ENCODE measurements at places on chromosomes 12 and 14.

DNA sequence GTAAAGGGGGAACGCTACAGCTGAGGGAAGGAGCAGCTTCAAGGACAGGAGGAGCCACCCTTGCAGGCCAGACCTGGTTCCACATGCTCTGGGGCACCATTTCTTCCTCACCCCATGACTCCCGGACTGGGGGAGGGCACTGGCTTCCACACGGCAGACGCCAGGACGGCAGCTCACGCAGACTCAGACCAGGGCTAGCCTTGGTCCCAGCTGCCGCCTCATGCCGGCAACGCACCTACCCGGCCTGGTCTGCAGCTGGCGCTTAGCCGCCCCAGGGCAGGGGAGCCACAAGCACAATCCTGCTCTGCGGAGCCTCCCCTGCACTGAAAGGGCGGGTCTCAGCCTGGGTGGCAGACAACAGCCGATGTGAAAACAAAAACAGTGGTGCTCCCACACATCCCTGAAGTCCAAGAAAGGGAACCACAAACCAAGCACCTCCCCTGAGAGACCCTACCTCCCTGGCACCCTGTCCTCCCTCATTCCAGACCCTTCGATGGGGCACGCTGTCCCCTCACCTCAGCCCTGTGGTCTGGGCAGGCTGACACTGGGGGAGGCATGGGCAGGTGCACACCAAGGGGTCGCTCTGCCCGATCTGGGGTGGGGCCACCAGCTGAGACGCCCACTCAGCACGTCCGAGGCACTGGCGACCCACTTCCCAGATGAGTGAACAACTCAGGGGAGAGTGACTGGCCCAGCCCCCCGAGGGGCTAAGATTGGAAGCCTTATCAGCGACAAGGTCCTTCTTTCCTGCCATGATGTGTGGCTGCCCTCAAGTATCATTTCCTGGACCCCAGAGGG, 65.0 kb downstream of the CHGA start:
- DNase-seq, result no peak

- no peak for DNase-seq
Observed at GRCh38 chr14:99246536-99247097, 25.4 kb downstream of the BCL11B start.

GRCh38 chr14:73426877-73427276, 31.5 kb downstream of the NUMB start:
- DNase-seq, result peak; percentile 58

DNA sequence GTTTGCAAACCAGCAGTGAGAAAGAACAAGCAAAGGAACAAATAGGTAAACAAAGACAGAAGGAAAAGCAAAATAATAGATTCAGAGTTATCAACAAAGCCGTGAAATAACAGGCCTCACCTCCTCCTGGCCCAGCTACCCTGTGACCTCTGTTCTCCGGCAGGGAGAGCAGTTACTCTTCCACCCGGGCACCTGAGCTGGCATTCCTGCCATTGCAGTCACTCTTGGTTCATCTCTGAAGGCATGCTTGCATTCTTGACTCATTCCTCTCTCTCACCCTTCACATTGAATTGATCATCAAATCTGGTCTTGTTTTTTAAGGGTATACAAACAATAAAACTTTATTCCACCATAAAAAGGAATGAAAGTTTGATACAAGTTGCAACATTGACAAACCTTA, 95.1 kb downstream of the TTC8 start:
- peak; percentile 66 for DNase-seq

DNA sequence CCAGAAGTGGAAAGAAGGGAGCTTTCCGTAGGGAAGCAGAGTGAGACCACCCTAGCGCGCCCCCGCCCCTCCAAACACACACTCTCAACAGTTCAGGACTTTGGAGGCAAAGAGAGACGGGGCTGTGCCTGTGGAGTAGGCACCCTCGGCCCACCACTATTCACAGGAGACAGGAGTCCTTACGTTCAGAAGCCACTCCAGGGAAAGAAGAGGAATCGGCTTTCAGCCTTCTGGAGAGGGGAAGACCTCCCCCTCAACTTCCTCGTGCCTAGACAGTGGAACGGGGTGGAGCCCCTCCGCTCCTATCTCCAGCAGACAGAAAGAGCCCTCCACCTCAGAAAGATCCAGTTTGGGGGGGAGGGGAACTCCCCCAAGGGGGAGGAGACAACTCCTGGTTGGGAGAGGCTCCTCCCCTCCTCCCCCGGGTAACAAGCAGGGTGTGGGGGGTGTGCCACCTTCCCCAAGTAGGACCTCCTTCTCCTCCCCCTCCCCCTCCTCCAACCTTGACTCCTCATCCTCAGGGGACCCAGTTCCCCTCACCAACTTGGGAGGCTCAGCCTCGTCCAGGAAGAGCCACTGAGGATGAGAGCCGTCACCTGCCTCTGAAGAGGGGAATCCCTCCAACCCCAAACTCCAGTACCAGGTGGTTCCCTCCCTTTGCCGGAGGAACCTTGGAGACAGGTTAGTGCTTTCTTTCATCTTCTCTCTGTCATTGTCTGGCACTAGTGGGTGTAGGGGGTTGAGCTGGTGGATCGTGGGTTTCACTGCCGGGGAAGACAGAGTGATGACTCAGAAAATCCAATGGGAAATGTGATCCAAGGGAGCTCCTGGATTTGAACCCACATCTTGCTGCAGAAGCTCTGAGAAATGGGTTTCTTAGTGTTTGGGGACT, 883 bp downstream of the FOXJ2 start:
- peak; percentile 18 for DNase-seq

DNA sequence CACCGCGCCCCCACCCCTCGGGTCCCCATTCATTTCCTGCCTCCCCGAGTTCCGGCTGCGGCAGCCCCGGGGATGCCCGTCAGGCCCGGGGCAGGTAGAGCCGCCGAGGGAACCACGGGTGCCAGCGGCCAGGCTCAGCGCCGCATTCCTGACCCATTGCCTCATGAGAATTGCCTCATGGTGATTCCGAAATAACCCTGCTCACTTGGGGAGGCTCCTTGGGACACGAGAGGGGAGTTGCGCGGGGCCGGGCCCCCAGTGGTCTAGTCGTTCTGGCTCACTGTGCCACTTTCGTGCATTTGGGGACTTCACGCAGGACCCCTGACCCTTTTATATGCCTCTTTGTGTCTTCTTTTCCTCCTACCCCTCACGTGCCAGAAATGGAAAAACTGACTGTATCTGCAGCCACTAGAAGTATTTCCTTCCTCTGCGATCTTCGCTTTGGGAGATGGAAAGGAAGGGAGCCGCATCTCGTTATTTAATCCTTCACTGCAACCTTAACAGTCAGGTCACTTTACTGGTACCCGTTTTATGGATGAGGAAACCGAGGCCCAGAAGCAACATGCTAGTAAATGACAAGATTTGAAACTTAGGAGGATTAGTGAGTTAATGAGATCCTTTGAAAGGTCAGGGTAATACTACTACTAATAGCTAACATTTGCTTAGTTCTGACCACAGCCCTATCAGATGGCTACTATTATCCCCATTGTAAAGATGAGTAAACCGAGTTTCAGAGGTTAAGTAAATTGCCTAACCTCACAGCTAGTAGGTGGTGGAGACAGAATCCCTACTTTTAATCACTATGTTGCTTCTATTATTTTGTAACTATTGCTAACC, 768 bp downstream of the PTPN11 start:
- DNase-seq, result peak; percentile 76

DNA sequence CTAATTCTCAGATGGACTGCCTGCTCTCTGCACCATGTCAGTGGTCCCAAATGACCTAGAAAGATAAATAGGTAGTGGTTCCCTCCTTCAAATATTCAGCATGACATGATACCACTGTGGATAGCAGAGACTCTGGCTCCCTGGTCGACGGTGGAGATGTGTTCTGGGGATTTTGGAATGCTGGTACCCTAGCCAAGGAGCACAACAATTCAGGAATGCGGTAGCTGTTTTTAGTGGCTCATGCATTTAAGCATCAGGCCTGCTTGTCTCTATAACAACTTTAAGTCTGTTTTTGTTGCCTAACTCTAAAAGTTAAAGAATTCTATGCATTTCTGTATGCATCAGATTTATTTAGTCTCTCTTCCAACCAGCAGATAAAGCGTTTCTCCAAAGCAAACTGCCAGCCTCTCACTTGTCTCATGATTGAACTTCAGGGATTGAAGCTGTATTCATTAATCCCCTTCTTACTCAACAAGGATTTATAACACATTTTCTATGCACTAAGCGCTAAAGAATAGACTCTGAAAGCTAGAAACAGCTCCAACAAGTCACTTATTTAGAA, 164.9 kb upstream of the BMP4 start:
- DNase-seq, result no peak

GRCh38 chr14:68386950-68387779, 405.7 kb downstream of the ZFP36L1 start:
- DNase-seq, result no peak

- DNase-seq, result peak; percentile 75
Observed at GRCh38 chr12:124923905-124924734, 9.7 kb upstream of the UBC start.

- DNase-seq, result peak; percentile 100
Observed at GRCh38 chr12:50786498-50787231, 22.8 kb downstream of the ATF1 start.

DNA sequence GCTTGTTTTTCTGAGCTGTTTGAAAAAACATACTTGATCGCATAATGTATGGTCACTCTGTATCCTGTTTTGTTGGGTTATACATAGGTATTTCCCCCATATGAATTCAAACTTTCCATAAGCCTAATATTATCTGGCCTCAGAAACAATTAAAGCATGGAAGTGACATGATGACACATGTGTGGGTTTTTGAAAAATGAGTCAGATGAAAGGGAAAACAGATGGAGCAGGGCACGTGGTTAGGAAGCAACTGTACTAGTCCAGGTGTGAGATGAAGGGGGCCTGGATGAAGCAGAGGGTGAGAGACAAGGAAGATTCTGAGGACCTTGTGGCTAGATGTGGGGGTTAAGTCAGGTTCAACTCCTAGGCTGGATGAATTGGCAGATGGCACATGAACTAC, 92.7 kb upstream of the DNM1L start:
- DNase-seq, result no peak

- DNase-seq, result no peak
Observed at GRCh38 chr12:122820838-122821271, 14.4 kb upstream of the HIP1R start.

DNA sequence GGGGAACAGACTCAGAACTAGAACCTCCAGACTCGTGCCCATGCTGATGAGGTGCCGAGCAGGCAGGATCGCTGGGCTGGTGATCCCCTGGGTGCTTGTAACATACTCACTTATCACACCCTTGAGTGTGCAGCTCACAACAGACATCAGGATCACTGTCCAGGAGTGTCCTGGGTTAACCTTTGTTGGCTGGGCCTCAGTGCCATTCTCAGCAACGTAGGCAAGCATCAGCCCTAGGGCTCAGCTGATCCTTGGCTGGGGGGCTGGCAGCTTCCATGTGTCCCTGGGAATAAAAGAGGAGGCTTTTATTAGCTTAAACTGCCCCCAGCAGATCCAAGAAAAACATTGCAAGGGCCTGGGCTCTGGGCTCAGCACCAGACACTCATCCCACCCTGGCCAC, 1.6 kb downstream of the TMEM229B start:
- no peak for DNase-seq

DNA sequence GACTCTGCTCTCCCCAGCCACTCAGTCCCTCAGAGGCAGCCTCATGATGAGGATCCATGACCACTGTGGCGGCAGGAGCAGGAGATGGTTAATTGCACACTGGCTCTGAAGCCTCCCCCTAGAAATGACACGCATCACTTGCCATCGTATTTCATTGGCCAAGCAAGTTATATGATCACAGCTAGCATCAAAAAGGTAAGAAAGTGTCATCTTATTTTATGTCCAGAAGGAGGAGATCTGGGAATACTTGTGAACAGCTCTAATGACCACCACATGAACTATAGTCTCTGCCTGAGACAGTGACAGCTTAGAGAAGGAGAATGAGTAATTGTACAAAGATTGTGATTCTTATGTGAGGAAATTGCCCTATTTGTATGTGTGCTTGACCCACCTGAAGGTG, 363.4 kb downstream of the NUAK1 start:
- peak; percentile 36 for DNase-seq

DNA sequence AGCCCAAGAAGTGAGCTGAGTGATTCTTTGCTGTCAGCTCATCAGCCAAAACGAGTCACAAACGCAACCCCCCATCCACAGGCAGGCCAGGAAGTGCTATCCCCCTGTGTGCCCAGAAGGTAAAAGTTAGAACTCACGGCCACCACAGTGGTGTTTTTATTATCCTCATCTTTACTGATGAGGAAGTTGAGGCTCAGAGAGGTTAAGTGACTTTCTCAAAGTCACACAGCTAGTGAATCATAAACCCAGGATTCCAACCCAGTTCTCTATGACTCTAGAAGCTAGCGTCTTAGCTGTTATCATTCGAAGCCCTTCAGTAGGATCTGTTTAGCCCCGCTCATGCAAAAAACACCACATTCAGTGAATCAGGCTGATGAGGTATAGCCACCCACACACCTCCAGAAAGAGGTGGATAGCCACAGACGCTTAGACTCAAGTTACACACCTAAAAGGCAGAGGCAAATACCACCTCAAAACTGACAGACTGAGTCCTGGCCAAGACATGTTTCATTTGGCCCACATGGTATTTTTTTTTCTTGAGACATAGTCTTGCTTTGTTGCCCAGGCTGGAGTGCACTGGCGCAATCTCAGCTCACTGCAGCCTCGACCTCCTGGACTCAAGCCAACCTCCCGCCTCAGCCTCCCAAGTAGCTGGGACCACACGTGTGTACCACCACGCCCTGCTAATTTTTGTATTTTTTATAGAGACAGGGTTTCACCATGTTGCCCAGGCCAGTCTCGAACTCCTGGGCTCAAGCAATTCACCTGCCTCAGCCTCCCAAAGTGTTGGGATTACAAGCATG, 100.7 kb downstream of the SCARB1 start:
- DNase-seq, result no peak

DNA sequence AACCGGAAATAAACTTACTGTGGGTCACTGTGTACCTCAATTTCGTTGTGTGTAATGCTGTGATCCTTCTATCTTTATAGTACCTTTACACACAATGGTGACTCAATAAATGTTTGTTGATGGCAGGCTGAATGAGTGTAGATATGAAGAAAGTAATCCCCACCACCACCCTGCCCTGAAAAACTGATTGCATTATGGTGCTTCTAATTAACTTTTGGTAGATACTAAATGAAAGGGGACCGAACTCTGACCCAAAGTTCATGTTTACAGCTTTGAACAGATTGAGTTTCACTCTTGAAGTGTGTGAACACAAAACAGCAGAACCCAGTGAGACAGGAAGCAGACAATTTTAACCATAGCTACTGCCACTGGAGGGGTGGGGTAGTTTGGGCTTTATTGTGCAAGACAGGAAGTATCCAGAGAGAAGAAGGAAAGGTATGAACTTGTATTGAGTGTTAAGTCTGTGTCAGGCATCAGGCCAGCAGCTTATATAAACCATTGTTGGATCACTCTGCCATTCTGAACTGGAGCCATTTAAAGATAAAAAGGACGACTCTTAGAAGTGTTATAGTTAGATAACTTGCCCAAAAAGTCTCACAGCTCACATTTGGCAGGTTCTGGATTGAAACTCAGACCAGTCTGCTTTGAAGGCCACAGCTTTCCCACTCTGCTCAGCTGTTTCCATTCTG, 197.0 kb upstream of the AMIGO2 start:
- peak; percentile 86 for DNase-seq

- DNase-seq, result no peak
Observed at GRCh38 chr12:119369907-119370546, 35.5 kb downstream of the CCDC60 start.
